ENCODE measurements at places on chromosomes 16 and 17.

DNA sequence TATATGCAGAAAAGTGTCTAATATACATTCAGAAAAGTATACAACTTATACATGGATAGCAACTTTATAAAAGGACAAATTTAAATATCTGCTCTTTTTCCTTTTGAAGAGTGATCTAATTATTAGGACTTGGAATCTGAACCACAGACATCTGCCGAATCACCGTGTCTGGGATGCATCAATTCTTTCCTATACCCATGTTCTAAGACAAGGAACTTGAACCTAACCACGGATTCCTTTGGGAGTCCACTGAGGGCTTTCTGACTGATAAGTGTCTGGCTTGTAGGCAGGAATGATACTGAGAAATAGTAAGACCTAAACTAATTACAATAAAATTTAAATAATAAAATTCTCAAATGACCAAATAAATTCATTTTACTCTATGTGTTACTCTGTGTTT lies 54.2 kb downstream of the NDEL1 start:
- no peak for DNase-seq

DNA sequence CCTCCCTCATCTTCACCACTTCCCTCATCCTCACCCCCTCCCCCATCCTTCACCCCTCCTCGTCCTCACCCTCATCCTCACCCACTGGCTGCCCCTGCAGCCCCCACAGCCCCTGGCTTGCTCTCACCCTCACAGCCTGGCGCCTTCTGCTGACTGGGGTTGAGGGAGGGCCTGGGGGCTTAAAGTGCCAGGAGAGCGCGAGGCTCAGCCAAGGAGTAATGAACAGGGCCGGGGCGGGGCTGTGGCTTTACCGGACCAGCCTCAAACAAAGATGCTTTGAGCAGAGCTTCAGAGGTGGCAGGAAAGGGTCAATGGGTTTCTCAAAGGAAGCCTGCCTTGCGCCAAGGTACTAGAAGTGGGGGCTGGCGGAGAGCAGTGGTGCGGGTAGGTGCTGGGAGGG lies at the start of gene PRSS33:
Gene PRSS33 (minus strand): TSS at position 155 of the 400 bp plus-strand sequence. CDS start 1,013 bp downstream, outside the sequence.
- peak; percentile 50 for DNase-seq

DNA sequence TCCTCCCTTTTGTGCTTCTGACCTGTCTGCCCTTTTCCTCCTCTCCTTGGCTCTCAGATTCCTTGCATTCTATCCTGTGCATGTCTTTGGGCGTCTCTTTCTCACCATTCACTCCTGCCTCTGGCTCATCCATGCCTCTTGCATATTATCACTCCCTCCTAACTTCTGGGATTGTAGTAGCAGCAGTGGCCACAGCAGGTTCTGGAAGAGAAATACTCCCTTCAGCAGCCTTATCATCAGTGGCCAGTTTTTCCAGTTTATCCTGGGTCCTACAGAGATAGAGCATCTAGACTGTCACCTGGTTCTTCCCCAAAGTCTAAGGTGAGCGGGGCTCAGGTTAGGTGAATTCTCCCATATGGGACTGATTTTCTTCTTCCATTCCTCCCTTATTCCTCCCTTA lies 354.0 kb upstream of the CCL2 start:
- no peak for DNase-seq

- no peak for DNase-seq
These were observed 22.3 kb downstream of the NPTX1 start for GRCh38 chr17:80453998-80454556.

- DNase-seq = no peak
These were observed 11.2 kb upstream of the PLEKHG4 start for GRCh38 chr16:67268136-67268579.

DNA sequence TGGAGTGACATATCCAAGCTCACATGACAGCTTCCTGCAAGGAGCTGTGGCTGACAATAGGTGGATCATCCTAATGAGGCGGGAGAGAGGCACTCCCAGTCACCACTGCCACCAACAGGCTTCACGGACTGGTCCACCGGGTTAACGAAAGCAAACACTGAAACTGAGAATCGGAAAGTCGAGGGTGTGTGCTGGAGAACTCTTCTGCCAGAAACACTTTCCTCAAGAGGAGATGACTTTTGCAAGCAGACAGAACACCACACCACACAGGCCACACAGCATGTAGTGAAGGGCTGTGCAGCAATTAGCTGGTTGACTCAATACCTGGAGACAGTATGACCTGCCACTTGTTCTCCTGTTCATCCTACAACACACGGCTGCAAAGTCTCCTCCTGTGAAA lies 53.0 kb upstream of the DNAJA2 start:
- no peak for DNase-seq

- DNase-seq = peak; percentile 79
These were observed at the start of gene PRRT2 for GRCh38 chr16:29811896-29812665. TSS of gene PRRT2 (plus strand) at chr16:29812193. CDS start at chr16:29813055, 862 bp downstream.

- peak; percentile 45 for DNase-seq
These were observed 15.3 kb downstream of the MEAK7 start for GRCh38 chr16:84489131-84489530.

DNA sequence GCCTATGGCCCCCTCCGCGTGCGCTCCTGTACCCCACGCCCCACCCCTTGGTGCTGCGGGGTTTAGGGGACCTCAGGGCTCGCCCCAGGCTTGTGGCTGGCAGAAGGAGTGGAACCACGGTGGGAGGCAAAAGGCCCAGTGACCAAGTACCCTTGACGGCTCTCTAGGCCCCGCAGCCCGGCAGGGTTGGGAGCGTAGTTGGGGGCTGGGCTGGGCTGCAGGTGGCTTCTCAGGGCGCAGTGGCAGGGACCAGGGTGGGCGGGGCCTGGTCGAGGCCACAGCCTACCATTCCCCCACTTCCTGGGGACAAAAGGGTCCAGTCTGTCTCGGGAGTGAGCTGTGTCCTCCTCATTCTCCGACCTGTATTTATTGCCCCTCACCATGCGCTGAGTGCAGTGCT lies 124.9 kb downstream of the RBFOX3 start:
- no peak for DNase-seq

GRCh38 chr16:6863135-6863534 lies 469.5 kb upstream of the RBFOX1 start:
- DNase-seq = no peak

DNA sequence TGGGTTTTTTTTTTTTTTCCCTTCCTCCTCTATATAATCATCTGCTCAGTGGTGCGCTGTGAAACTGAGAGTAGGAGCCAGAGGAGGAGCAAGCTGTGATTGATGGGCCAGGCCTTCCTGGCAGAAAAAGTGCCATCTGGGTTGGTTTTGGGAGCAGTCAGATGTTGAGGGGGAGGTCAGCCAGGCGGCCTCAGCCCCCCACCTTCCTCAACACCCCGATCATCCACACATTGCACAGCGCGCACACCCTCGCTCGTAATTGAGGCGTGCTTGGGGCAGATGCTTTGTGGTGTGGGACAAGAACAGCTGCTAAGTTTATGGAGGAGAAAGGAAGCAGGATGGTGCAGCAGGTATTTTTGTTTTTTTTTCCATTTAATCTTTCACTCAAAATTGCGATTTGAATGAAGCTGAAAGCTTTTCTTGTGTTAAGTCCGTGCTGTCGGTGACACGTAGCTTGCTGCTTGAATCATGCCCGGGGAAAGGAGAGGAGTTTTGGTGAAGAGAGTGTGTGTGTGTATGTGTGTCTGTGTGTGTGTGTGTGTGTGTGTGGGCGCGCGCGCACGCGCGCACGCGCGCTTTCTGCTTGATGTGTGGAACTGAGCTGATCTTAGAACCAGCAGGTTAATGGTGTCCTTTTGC lies 177.4 kb downstream of the RBFOX1 start:
- DNase-seq = no peak

- no peak for DNase-seq
These were observed 65.8 kb downstream of the FTO start for GRCh38 chr16:53769787-53770186.

GRCh38 chr17:49234509-49235080 lies 4.0 kb upstream of the PHOSPHO1 start:
- DNase-seq = no peak

- DNase-seq = no peak
These were observed 56.5 kb downstream of the KSR1 start for GRCh38 chr17:27512511-27513346.

- no peak for DNase-seq
These were observed 632 bp upstream of the RTN4RL1 start for GRCh38 chr17:2025622-2026309.

GRCh38 chr17:7220593-7221277 lies 997 bp downstream of the ACADVL start:
- DNase-seq = peak; percentile 81

GRCh38 chr16:89034573-89034961 lies 57.6 kb upstream of the CBFA2T3 start:
- no peak for DNase-seq

GRCh38 chr17:58253082-58253481 lies 14.7 kb downstream of the LPO start:
- no peak for DNase-seq

GRCh38 chr16:64892835-64893785 lies 228.8 kb downstream of the CDH11 start:
- no peak for DNase-seq

DNA sequence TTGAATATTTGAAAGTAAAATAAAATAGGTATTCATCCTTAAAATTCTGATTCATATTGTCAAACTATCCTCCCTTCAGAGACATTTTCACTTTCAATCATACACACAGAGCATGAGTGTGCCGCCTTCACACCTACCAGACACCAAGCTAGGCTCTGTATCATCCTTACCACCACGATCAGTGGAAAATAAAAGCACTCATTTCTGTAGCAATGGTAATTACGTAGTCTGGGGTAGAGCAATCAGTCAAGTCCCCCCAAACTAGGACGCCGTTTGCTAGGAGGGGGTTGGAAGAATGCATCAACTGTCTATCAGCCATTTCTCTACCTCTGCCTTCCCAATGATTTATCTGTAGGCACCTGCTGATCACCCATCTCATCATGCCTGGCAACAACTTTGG lies 84.6 kb upstream of the GRIN2A start:
- peak; percentile 58 for DNase-seq

GRCh38 chr16:4323071-4323844 lies 7.4 kb downstream of the GLIS2 start:
- no peak for DNase-seq

DNA sequence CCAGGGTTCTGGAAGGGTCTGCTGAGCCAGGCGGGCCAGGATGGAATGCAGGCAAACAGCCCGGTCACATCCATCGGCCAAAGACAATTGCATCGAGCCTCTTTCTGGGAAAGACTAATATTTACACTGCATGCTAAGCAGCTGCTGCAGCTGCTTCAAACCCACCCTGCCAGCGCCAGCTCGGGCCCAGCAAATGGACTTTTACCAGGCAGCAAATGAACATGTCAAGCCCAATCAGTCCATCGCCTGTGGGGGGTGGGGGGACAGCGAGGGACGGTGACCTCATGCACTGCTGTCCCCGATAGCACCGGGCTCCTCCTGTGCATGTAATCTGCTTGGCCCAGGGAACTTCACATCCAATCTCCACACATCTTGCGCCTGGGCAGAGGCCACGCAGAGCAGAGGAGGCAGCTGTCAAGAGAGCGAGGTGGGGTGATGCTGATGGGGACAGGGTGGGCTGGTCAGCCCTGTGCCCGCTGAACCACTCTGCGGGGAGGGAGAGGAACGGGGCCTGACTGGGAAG lies 39.4 kb upstream of the CDH5 start:
- DNase-seq = no peak

DNA sequence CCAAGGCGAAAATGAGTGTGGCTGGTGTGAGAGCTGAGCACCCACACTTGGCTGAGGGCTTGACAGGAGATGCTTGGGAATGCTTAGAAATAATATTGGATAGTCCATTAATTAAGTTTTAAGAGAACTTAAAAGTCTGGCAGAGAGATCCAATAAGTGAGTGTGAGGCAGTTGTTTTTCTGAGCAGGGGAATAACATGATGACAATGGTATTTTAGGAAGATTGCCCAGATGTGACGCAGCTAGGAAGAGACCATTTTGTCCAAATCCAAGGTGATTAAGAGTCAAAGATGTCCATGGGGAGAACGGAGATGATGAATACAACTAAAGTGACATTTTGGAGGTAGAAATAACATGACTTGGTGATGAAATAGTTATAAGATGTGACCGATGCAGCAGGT lies 102.8 kb upstream of the AXIN2 start:
- DNase-seq = no peak

- no peak for DNase-seq
These were observed 78.9 kb downstream of the NT5M start for GRCh38 chr17:17382065-17382459.

DNA sequence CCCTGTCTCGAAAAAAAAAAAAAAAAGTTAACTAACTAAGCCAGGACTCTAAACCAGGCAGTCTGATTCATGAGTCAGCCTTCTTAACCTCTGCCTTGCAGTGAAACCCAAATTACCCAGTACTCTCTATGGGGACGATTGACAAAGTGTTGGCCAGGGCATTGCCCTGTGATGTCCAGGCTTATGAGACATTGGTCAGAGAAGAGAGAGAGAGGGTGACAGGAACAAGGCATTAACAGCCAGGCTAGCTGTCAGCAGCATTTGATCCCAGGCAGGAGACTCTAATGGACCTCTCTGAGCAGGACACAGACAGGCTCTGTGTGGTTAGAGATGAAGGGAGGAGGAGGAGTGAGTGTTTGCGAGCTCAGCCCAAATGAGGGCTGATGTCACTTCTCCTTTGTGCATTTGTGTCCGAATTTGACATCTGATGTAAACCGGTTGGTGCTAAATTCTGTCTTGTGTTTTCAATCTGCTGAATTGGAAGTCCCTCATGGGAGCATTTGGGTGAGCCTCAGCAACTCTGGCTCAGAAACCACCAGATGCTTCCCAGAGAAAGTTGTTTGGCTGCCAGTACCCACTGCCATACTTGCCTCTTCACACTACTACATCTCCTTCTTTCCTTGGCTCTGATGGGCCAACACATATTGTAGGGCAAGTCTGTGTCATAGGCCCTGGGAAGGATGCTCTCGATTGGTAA lies 4.3 kb upstream of the MYL4 start:
- DNase-seq = peak; percentile 66

- DNase-seq = no peak
These were observed 15.3 kb upstream of the GNG13 start for GRCh38 chr16:815861-816260.

GRCh38 chr16:66344533-66345145 lies 21.9 kb upstream of the CDH5 start:
- DNase-seq = peak; percentile 59

- no peak for DNase-seq
These were observed 173.8 kb downstream of the RPTOR start for GRCh38 chr17:80718428-80718827.

DNA sequence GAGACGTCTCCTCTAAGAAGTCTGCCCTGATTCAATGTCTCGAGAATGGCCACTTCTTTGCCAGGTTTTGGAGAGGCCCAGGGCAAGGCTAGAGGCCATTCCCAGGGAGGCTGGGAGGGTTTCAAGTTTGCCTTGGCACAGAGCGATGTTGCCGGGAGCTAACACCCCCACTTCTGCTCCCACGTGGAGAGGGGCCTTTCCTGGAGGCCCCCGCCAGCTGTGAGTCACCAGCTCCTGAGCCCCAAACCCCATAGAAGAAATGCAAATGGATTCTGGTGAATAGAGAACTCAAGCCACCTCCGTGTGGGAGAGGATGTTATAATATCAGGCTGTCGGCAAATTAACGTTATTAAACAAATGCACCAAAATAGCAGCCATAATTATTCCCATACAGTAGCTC lies 62.2 kb downstream of the CACNG5 start:
- DNase-seq = no peak

GRCh38 chr17:51060396-51060795 lies 60.3 kb downstream of the SPAG9 start:
- no peak for DNase-seq

DNA sequence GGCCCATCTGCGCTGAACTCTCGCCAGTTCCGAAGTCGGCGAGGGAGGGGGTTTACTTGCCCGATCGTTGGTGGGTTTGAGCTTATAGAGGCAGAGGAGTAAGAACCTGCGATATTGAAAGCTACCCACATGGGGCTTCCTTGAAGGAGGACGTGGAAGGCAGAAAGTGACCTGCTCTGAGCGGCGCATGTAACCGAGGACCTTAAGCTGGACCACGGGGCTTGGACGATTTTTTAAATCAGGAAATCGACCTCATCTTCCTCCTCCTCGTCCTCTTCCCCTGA lies 2.0 kb downstream of the PRAC2 start:
- DNase-seq = no peak
